ENCODE measurements at places on chromosomes 2 and 18.

GRCh38 chr18:3839581-3839981 lies 389.6 kb downstream of the TGIF1 start:
- no peak for DNase-seq

- no peak for DNase-seq
These were observed 1.2 kb upstream of the GRB14 start for GRCh38 chr2:164622338-164623106.

GRCh38 chr2:241905716-241906377 lies 36.3 kb downstream of the RTP5 start:
- no peak for DNase-seq

DNA sequence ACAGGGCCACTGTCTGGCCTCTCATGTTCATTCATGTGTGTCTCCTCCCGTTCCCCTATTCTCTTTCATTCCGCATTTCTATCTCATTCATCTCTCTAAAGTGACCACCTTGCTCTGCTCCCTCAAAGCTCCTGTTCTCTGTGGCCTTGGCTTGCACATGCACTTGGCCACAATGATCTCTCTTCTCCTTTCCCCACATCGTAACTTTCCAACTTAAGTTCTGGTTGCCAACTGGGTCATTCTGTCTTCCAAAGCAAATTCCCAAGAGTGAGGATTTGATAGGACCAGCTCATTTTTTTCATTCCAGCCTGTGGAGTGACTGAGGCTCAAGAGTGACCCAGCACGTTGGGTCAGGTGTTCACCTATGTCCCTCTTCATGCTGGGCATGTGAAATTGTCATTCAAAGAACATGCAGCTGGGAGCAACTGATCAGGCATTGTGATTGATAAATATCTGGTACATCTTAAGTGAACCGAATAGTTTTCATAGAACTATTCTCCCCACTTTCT lies 14.3 kb upstream of the ITGA6 start:
- no peak for DNase-seq

- no peak for DNase-seq
These were observed 43.0 kb downstream of the MYO5B start for GRCh38 chr18:50151926-50152325.

GRCh38 chr2:6914828-6915227 lies 2.4 kb upstream of the RNF144A start:
- no peak for DNase-seq

DNA sequence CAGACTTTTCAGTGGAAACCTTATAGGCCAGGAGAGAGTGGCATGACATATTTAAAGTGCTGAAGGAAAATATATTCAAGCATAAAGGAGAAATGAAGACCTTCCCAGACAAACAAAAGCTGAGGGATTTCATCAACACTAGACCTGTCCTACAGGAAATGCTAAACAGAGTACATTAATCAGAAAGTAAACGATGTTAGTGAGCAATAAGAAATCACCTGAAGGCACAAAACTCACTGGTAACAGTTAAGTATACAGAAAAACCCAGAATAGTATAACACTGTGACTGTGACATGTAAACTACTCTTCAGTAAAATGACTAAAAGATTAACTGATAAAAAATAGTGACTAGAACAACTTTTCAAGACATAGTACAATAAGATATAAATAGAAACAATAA lies 87.4 kb downstream of the ATP8B1 start:
- no peak for DNase-seq

DNA sequence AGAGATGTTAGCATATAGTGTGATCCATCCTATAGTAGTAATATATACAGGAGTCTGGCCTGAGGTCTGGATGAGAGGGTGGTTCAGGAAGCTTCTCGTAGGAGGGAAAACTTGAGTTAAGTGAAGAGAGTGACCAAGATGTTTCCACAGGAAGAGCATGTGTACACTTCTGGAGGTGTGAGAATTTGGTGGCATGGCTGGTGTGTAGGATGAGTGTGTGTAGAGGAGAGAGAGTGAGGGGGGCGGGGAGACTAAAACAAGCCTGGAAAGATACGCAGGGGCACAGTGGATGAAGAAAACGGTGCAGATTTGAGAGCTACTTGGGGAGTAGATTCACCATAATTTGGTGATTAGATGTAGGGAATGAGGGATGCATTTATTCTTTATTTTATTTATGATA lies 43.5 kb upstream of the CTLA4 start:
- DNase-seq = no peak

- no peak for DNase-seq
These were observed 258.8 kb downstream of the ZNF407 start for GRCh38 chr18:74856434-74856833.

DNA sequence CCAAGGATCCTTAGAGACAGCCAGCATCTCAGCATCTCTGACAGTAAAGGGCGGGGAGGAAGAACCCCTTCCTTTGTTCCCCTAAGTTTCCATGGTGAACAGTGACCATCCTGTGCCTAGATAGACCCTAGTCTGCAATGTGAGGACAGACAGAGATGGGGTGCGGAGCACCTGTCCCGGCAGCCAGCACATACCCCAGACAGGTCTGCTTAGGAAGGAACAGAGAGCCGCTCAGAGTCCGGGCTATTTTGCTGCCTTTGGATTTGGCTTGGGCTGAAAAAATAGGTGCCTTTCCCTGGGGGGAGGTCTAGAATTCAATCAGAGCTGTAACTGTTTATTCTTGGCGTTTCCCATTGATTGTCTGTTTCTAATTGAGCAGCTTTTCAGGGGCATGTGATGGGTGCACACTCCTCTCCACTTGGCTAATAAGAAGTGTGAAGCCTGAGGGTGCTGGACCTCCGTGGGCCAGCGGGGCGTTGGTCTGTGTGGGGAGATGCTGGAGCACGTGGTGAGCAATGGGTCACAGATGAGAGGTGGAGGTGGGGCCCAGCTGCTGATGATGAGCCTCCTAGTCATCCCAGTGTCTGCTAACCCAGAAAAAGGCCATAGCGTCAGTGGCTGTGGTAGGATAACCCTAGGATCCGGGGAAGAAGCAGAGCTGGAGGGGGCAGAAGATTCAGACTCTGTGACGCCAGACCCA lies 236.8 kb downstream of the SEPTIN10 start:
- no peak for DNase-seq

- no peak for DNase-seq
These were observed 551.7 kb downstream of the SATB2 start for GRCh38 chr2:198905881-198906612.

- no peak for DNase-seq
These were observed 211.6 kb downstream of the TCF4 start for GRCh38 chr18:55376387-55376786.

DNA sequence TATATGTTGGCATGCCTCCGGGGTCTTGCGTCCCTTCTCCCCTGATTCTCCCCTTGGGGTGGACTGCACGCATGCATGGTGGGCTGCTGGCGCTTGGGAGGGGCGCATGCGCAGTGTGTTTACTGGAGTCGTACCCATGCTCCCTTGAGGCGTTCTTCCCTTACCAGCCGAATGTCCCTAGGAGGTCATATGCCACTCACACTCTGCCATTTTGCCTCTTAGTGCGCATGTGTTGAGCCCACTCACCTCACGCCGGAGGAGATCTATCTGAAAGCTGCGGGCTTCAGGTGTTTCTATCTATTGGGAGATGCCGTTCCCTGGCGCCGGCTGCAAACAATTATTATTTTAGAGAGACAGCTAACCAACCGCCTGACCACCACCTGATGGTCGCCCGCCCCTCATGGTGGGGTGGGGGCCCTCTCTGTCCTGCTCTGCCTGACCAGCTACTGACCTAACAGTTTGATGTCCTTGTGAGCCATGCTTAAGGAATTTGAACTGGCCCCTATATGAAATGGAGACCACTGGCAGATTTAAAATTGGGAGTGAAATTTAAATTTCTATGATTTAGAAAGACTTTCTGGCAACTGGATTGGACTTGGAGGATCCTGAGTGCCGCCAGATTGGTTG lies 179.6 kb downstream of the RNF144A start:
- DNase-seq = no peak

GRCh38 chr18:46721331-46721730 lies 35.5 kb downstream of the ST8SIA5 start:
- DNase-seq = no peak

GRCh38 chr2:222738809-222739208 lies 67.4 kb downstream of the MOGAT1 start:
- DNase-seq = no peak

- DNase-seq = no peak
These were observed 236.4 kb downstream of the BCL11A start for GRCh38 chr2:60317034-60317386.

GRCh38 chr2:148646231-148646559 lies 1.6 kb downstream of the EPC2 start:
- no peak for DNase-seq

DNA sequence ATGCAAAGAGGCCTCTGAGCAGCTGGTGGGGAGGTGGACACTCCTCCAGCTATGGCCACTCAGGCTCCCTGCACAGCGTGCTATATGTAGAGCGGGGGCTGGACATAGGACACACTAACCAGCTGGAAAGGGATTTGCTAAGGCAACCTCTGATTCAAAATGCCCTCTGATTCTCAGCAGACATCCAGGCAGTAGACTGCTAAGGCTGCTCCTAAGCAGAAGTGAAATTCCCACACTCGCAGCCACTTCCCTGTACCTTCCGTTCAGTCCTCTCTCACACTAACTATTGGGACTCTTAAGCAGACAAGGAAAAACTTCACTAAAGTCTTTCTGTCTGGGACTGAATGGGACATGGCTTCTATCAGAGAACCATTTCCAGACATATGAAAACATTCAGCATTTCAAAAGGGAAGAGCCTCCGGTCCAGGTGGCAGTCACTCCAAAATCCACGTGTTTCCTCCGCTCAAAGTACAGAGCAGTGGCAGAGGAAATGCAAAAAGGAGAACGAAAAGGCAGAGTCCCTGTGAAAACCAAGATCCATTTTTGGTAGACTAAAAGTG lies 265.8 kb downstream of the TTC32 start:
- no peak for DNase-seq

DNA sequence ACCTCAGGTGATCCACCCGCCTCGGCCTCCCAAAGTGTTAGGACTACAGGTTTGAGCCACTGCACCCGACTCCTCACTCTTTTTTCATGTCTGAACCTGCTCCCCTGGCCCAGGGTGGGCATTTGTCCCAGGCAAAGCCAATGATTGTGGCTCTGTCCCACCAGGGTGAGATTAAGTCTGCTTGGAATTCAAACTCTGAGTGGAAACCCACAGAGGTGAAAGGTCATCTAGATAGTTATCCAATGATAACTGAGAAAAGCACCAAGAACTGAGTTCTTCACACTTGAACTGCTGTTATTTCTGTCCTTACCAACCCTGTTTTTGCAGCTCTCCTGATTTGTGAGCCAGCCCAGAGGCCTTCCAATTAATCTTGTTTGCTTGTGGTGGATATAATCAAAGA lies 62.4 kb upstream of the ACVR1 start:
- DNase-seq = no peak

GRCh38 chr18:55275039-55275901 lies 312.7 kb downstream of the TCF4 start:
- peak; percentile 34 for DNase-seq

- no peak for DNase-seq
These were observed 209.1 kb downstream of the TNS1 start for GRCh38 chr2:217793566-217794132.

GRCh38 chr2:63034526-63034925 lies 16.1 kb upstream of the OTX1 start:
- DNase-seq = no peak

GRCh38 chr2:8171608-8172007 lies 510.2 kb upstream of the ID2 start:
- DNase-seq = no peak

DNA sequence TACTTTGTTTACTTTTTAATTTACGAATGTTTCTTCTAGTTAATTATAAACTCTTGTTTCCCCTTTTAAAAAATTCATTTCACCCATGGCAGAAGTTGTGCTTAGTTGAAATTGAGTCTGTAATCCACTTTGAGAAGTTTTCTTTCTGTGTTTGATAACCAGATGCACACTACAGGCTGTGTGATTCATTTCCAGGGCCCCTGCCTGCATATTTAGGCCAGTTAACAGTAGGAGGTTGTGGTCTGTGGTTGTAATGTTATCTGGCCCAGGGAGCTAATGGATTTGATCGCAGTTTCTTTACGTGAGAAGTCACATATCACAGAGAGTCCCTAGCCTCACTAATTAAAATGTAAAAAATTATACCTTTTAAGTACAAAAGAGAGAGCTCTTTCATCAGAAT lies 3.3 kb downstream of the CDH7 start:
- DNase-seq = peak; percentile 97

GRCh38 chr2:174023591-174024523 lies 58.7 kb upstream of the SP3 start:
- peak; percentile 38 for DNase-seq

DNA sequence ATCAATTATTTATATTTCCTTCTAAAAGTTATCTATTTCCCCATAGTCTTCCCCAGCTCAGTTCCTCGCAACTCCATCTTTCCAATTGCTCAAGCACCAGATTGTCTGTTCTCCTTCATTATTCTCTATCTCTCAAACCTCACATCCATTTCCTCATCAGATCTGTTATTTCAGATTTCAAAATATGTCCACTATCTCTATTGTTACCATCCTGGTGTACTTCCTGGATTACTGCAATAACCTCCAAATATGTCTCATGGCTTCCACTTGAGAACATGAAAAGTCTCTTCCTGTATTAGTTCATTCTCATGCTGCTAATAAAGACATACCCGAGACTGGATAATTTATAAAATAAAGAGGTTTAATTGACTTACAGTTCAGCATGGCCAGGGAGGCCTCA lies 641.7 kb upstream of the ZEB2 start:
- no peak for DNase-seq

DNA sequence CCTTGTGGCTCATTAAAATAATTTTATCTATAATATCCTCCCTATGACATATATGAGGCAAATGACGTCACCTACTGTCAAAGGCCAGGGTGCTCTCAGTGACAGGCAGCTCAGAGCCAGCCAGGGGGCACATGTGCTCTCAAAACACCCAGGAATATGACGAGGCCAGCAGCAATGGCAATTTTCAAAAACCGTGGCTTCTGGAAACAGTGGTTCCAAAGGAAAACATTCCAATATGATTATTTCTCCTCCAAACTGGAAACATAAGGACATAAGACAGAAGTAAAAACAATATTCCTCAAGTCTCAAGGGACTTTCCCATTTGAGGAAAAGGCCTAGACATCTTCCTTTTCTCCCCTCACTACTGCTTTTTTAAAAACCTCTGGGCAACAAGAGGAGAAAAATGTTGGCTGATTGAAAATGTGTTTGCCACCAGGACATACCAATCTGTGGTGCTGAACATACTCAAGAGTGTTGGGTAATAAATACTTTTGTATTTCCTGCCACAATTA lies 40.8 kb downstream of the RNF152 start:
- DNase-seq = no peak

- no peak for DNase-seq
These were observed 239.1 kb downstream of the FAM210A start for GRCh38 chr18:13487237-13487636.

GRCh38 chr2:200670313-200670712 lies 84.5 kb downstream of the AOX1 start:
- no peak for DNase-seq

All from common myeloid progenitor, CD34-positive (primary cell).